ENCODE measurements at places on chromosomes 5 and 9.

DNA sequence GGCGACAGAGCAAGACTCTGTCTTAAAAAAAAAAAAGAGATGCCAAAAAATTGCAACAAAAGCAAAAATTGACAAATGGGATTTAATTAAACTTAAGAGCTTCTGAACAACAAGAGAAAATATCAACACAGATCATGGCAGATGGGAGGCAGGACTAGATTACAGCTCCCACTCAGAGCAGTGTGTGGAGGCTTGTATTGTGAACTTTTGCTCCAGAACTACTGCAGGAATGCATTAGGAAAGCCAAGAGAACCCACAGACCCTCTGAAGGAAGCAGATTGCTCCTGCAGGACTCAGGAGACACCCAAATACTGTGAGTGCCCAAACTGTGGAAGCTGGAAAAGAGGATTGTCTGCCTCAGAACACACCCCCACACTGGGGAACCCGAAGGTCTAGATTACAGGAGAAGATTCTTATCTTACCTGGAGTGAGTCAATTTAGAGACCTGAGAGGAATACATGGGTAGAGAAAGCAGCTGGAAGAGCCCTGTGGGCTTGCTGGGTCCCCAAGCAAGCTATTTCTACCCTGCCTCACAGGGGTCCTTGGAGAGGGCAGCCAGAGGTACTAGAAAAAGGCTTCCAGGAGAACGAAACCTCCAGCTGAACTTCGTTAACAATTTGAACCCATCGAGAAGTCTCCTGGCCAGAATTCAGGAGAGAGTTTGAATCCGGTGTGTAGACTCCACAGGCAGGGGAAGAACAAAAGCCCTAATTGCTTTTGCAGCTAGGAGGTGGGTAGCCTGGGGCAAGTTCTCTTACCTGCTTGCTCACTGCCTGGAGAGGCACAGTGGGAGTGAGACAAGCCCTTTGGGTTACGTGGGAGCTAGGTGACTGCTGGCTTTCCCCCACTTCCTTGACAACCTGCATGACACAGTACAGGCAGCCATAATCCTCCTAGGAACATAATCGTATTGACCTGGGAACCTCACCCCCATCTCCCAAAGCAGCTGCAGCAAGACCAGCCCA lies 593.4 kb upstream of the RGMB start:
- no peak for ATAC-seq

- ATAC-seq = no peak
Measured at GRCh38 chr5:1668141-1668721, 131.4 kb downstream of the MRPL36 start.

DNA sequence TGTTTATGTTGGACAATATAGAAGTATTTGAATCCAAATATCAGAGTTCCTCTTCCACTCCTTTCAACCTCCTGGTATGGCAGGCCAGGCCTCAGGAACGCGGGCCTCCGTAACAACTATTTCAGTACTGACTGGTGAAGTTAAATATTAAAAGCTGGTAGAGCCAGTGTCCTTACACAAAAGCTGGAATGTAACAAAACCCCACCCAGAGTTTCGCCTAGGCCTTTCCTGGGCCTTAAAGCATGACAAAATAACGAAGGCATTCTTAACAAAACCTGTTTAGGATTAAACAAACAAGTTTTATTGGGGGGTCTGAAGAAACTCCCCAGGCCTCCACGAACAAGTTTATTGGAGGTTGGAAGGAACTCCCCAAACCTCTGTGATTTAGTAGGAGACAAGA lies 61.6 kb upstream of the GNE start:
- ATAC-seq = no peak

GRCh38 chr9:126715382-126715781 lies 89.5 kb upstream of the ZBTB43 start:
- ATAC-seq = no peak

DNA sequence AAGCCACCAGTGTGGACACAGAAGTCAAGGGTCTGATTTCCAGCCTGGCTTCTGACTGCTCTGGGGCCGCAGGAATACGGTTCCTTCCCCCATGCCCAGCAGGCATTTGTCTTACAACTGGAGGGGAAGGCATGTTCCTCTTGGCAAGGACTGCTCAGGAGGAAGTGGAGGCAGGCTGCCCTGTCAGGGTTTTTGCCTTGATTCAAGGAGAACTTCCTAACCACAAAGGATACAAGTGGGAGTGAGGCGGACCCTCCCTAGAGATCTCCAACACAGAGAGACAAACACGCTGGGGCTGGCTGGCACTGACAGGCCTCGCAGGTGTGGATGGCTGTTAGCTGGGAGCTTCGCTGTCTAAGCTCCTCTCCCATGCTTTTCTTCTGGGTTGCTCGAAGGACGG lies 19.1 kb downstream of the TGFBI start:
- ATAC-seq = no peak

DNA sequence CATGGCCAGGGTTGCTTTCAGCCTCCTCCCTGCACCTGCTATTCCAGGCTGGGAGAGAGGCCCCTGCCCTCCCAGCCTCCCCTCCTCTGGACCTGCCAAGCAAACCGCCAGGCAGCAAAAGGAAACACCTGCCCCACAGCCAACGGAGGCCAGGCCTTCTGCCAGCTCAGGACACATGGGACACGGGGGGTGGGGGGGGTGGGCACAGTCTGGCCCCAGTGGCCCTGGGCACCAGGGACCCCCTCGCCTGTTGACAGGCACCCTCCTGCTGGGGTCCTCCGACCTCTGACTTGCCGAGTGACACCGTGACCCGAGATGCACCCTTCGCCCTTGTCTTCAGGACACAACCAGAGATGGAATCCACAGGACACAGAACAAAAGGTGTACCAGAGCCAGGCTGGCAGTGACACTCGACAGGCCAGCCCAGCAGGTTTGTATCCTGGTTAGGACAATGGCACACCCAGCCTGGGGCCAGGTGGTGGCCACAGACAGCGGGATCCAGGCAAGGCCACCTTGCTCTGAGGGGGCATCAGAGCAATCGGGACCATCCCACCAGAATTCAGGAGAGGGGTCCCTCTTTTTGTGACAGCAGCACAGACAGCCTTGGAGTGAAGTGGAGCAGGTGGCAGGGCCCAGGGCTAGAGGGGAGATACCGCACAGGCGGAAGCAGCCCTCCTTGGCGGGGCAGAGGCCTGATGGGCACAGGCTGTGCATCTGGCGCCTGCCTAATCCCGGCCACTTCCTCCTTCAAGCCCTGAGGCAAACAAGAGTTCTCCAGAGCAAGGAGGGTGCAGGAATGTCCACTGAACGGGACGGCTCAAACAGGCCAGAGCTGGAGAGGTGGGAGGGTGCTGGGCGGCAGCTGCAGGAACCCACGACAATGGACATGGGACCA lies 1.3 kb upstream of the TMEM210 start:
- no peak for ATAC-seq

GRCh38 chr5:122454541-122454940 lies 142.5 kb downstream of the SNCAIP start:
- no peak for ATAC-seq

GRCh38 chr9:33446240-33446945 lies 1.0 kb downstream of the AQP3 start:
- peak; percentile 77 for ATAC-seq

DNA sequence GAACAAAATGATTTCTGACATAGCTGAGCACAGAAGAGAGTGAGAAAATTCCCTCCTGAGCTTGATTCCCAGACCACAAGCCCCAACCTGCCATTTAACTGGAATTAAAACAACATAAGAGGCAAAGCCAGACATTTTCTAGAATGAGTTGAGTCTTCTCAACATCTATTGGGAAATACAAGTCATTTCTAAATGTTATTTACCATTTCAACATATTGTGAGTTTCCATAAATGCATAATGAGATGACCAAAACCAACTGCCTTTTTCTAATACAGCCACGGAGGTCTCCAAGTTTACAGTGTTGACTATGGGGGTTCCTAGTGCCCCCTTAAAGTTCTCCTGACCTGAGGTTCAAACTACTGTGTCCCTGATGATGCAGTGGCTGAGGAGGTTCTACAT lies 20.0 kb downstream of the SH3TC2 start:
- ATAC-seq = no peak

GRCh38 chr5:1232780-1233179 lies 7.6 kb downstream of the SLC6A18 start:
- ATAC-seq = no peak

GRCh38 chr9:78472111-78472510 lies 175.2 kb downstream of the PSAT1 start:
- no peak for ATAC-seq

DNA sequence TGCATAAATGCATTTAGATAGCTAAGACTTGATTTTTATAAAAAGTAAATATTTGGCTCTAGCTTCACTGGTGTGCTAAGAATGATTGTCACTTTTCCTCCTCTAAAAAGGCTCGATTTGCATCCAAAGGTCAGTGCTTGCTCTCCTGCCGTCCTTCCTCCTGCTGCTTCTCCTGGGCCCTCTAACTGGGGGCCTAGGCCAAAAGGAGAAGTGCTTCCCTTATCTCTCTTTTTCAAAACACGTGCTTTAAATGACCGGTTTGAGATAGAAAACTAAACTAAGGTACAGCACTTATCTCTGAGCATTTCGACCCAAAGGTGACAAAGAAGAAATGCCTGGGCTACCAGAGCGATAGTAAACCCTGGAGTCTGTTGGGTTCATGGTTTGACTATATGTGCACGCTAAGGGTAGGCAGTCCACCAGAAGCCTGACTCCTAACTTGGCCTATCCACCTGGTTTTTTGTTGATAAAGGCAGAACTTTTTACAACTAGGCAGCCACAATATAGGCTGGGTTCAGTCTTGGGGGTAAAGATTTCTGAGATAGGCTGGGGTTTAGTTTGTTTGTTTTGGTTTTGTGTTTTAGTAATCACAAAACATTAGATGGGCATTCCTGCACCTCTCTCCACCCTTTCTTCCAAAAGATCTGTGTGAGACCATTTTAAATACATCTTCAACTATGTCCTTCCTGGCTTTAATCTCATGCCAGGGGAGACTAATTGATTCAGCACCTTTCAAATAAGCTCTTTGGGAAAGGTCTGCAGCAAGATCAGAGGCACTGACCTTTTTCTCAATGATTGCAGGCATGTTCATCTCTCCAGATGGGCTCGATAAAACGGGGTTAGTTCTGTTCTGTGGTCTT lies 3.8 kb downstream of the NR2F1-AS1 start:
- ATAC-seq = no peak

GRCh38 chr5:103938146-103938695 lies 375.6 kb upstream of the NUDT12 start:
- ATAC-seq = peak; percentile 31

DNA sequence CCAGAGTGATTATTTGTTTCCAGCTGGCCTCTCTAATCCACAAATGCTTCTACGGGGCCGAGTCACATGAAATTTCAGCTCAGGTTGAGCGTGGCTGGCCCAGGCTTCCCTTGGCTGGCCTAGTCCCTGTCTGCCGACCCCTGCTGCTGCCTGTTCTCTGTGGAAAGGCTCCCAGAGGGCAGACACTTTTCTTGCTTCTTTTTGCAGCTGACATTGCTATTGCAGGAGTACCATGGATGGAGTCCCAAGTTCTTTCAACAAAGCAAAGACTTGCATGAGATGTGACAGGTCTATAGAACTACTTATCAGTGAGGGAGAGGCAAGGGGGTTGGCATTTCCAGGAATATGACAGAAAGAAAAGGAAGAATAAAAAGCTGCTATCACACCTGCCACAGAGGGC lies 287.4 kb upstream of the ARRDC3 start:
- ATAC-seq = no peak

GRCh38 chr5:177350776-177351391 lies 584 bp downstream of the LMAN2 start:
- no peak for ATAC-seq

GRCh38 chr5:35233121-35233520 lies 2.8 kb upstream of the PRLR start:
- no peak for ATAC-seq

DNA sequence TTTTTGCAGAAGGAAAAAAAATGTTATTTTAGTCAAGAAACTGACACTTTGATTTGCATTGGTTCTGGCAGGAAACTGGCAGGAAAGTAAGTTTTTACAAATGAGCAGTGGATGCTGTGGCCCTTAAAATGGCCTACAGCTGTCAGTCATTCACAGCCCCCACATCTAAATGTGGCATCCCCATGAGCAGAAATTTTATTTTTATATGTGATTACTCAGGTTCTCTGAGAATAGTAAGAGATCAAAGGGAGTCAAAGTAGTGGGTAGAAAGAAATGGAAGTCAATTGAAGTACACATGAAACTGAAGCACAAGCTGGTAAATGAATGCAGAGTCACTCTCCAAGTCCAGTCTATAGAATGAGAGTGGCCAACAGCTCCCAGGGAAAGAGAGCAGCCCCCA lies 80.3 kb downstream of the ENC1 start:
- ATAC-seq = no peak

- peak; percentile 34 for ATAC-seq
Measured at GRCh38 chr9:137441289-137441934, at the start of gene ENTPD8. ENTPD8 (minus strand) TSS chr9:137441357; CDS start chr9:137438285, 3,072 bp downstream.
